ENCODE measurements at places on chromosomes 6 and 20. TPM values are rescaled to one million over a fixed set of nuclear protein-coding genes. Genes with fewer than 3 reads are reported as not detected.

DNA sequence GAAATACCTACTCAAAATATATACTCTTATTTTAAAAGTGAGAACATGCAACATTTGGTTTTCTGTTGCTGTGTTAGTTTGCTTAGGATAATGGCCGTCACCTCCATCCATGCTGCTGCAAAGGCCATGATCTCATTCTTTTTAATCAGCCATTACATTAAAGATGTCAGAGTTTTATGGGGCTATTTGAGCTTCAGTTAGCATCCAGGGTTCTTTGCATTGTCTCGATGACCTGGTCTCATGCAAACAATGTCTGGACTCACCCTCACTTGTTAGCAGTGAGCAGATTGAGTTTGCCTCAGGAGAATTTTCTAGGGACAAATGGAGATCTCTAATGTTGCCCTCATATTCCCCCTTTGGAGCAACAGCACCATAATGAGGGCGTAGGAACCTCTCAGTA, 458.7 kb upstream of the AGPAT4 start:
- DNase-seq: no peak
- no peaks in the 10 kb centered on the region for H3K4me1 ChIP-seq
- no peak overlapping the region for H3K27ac ChIP-seq
- no peaks in the 10 kb centered on the region for H3K27me3 ChIP-seq
- no peaks in the 10 kb centered on the region for H3K36me3 ChIP-seq

DNA sequence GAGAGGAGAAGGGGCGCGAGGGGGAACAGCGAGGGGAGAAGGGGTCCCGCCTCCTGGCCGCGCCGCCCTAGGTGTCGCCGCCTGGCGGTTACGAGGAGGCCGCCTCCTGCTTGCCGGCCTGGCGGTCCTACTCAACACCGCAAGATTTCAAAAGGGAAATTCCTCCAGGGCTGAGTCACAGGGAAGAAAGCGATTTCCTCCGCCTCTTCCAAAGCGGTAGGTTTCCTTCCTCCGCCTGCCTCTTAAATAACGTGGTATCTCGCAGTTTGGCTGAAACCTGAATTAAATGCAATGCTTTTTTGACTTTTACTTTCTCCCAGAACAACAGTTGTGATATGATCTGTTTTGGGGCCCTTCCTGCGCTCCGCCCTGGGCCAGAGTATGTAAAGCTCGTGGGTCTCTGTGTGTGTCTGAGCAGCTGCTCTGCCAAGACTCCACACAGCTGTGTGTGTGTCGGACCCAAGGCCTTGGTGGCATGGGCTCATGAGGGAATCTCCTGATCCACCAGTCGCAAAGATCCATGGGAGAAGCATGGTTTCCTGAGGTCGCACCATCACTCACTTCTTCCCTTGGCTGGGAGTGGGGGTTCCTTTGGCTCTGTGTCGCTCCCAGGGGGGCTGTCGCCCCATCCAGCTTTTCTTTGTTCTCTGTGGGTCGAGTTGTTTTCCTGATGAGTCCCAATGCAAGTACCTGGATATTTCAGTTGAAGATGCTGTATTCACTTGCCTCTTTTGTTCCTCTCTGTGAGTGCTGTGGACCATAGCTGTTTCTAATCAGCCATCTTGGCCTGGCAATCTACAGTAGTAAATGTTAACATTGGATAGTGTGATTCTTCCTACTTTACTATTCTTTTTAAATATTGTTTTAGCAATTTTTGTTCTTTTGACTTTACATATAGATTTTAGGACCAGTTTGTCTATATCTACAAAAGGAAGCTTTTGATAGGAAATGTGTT, 31.6 kb upstream of the NOTCH4 start:
- peak; percentile 84 for DNase-seq
- H3K27me3 ChIP-seq: peaks cover 8% of the 10 kb centered on the region
- H3K36me3 ChIP-seq: no peaks in the 10 kb centered on the region
- H3K27ac ChIP-seq: peak overlapping the region; percentile 76

DNA sequence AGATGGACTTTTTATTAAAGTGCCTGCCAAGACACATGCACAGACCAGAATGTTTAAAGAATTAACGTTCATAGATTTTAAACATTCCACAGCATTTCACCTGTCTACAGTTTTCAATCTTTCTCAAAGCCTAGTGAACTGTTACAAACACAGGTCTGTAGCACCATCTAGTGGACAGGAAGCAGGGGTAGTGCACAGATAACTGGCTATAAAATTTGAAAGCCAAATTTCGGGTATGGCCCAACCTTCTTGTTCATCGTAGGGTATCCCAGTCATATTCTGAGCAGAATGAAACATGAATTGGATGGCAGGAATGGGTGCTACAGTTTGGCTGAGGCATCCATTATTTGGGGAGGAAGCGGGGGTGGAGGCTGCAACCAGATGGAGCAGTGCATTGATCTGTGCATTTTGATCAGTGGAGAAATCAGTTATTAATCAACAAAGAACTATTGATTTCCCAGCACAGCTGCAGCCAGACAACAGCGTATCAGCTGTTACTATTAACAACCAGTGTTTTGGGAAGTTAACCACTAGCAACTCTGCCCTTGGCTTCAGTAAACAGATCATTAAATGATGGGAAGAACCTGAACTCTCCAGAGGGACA, 56.1 kb upstream of the B3GAT2 start:
- no peak overlapping the region for H3K27ac ChIP-seq
- no peaks in the 10 kb centered on the region for H3K4me1 ChIP-seq
- H3K27me3 ChIP-seq: peaks cover 10% of the 10 kb centered on the region
- no peak overlapping the region for H3K4me3 ChIP-seq
- DNase-seq: peak; percentile 13

DNA sequence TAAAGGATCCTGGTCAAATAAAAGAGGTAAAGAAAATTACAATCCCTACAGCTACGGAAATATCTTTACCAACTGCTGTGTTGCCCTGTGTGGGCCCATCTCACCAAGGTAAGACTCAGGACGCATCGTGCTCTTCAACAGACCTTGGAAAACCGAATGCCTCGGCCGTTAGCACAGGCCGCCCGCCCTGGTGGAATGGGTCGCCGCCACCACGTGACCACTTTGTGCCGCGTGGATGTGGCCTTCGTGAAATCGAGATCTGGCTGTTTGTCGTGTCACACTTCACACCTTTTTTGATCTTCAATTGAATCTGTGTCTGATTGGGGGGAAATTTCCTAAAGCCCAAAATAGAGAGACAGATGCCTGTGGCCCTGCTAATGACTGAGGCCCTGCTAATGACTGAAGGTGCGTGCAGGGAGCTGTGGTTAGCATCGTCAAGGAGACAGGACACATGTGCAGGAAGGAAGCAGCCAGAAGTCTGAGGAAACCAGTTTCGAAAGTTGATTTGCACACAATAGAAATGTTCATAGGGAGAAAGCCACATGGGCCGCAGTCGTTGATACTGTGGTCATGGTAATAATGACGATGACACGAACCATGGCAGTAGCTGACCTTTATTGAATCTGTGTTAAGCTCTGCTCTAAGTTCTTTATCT, 175.7 kb upstream of the SNX9 start:
- H3K27ac ChIP-seq: no peak overlapping the region
- H3K27me3 ChIP-seq: no peaks in the 10 kb centered on the region
- no peak overlapping the region for H3K4me3 ChIP-seq
- DNase-seq: peak; percentile 20
- H3K4me1 ChIP-seq: peaks cover 11% of the 10 kb centered on the region

GRCh38 chr20:25057234-25058050, 497 bp downstream of the ACSS1 start:
- peak overlapping the region; percentile 74 for H3K4me3 ChIP-seq
- peak overlapping the region; percentile 77 for H3K27ac ChIP-seq
- H3K36me3 ChIP-seq: no peaks in the 10 kb centered on the region
- H3K4me1 ChIP-seq: peaks cover 53% of the 10 kb centered on the region
- H3K27me3 ChIP-seq: no peaks in the 10 kb centered on the region

DNA sequence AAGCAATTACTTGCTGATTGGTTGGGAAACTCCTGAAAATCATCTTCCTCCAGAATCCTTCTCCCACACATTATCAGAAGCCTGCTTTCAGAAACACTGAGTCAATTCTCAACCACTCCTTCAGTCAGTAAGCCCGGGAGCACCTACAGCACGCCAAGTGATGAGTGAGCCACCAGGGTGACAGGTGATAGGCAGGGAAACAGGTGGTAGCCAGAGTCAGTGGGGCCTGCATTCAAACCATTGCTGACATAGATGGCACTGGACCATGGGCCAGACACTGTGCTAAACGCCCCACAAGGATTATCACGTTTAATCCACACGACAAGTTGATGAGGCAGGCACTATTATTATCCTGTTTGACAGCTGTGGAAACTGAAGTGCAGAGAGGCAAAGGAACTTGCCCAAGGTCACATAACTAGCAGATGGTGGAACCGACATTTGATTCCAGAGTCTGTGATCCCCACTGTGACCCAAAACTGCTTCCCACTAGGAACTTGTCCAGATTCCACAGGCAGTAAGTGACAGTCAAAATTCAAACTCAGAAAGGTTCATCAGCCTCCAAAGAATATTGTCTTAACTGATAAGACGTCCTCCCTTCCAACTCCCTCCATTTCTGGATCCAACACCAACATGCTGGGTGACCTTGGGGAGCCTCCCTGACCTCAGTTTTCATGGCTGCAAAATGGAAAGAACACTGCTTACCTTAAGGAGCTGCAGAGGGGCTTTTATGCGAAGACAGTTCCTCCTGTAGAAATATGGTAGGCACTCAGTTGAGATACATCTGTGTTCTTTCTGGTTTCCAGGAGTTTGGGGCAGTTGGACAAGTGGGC, 23.9 kb upstream of the TOP1 start:
- H3K4me3 ChIP-seq: no peak overlapping the region
- DNase-seq: peak; percentile 59
- H3K36me3 ChIP-seq: no peaks in the 10 kb centered on the region
- no peaks in the 10 kb centered on the region for H3K27me3 ChIP-seq
- H3K4me1 ChIP-seq: peaks cover 40% of the 10 kb centered on the region

Gene SLC17A1
- total RNA-seq: not detected

Gene HLA-DRB5
- 4.7 TPM for total RNA-seq

Gene KCNQ5
- 5.1 TPM for total RNA-seq

Gene EDN3
- total RNA-seq: 0.11 TPM

Measured in activated CD4-positive, alpha-beta T cell treated with anti-CD3 and anti-CD28 coated beads for 36 hours (primary cell).